Fibroblast of skin of back (primary cell): ENCODE measurements at places on chromosomes 2 and 18.

DNA sequence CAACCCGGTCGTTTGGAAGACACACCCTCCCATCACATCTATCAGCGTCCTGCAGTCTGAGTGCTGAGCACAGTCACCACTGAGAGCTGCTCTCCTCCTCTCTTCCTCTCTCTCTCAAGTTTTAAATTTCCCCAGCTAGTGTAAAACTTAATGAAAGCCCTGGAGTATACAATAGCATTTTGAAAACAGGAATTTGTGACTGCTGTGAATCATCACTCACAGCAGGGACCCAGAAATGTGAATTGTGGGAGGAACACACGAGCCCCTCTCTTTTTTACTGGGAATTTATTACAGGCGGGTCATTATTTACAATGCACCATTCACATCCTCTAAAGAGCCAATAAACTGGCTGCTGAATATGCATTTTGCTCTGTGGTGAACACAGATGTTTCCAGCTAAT is 185.0 kb upstream of the SMIM21 start:
- DNase-seq: peak; percentile 25

DNA sequence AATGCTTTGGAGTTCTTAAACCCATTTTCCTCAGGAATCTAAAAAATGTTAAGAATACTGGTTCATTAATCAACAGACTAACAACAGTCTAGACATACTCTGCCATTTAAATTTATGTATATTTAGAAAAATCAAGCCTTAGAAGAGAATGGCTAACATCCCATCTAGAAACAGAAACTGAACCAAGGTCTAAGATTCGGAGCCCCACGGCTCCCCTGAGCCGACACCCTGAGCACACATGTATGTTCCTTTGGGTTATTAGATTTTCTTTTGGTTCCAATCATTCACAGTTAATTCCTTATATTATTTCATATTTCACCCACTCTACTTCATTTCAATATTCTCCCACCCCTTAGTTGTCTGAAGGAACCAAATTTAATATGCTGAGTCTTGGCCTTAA is 94.8 kb upstream of the HNRNPA3 start:
- DNase-seq: no peak

- DNase-seq: no peak
Observed at GRCh38 chr2:2939078-2939795, 438.4 kb downstream of the EIPR1 start.

DNA sequence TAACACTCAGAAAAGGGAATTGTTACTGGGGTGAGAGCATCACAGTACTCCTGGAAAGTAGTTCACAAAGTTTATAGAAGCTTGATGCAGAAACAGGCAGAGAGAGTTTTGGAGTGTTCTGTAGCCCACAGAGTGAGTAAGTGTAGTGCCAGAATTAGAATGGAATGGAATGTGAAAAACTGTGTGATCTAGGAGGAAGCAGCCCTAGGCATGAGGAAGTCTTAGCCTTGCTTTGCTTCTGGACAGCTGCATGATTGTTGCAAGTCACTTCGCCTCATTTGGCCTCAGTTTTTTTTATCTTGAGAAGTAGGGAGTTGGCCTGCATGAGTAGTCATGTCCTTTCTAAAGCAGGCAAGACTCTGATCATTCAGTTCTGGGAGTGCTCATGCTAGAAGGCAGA is 10.9 kb downstream of the SERPINB12 start:
- DNase-seq: peak; percentile 93

DNA sequence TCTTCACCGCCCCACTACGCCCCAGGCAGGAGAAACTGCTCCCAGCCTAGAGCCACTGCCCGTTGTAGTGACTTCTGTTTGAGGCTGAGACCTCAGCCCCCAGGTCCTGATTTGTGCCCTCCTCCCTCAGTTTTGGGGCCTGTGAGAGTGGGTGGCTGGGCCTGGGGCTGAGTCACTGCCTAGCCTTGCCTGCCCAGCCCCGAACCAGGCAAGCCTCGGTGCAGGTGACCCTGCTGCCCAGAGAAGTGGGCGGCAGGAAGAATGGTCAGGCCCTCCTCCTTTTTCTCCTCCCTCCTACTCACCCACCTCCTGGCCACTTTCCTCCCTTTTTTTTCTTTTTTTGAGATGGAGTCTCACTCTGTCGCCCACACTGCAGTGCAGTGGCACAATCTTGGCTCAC is 66.6 kb downstream of the ZFP36L2 start:
- no peak for DNase-seq

GRCh38 chr2:230319211-230319862 is 7.7 kb upstream of the SP140L start:
- DNase-seq: no peak

DNA sequence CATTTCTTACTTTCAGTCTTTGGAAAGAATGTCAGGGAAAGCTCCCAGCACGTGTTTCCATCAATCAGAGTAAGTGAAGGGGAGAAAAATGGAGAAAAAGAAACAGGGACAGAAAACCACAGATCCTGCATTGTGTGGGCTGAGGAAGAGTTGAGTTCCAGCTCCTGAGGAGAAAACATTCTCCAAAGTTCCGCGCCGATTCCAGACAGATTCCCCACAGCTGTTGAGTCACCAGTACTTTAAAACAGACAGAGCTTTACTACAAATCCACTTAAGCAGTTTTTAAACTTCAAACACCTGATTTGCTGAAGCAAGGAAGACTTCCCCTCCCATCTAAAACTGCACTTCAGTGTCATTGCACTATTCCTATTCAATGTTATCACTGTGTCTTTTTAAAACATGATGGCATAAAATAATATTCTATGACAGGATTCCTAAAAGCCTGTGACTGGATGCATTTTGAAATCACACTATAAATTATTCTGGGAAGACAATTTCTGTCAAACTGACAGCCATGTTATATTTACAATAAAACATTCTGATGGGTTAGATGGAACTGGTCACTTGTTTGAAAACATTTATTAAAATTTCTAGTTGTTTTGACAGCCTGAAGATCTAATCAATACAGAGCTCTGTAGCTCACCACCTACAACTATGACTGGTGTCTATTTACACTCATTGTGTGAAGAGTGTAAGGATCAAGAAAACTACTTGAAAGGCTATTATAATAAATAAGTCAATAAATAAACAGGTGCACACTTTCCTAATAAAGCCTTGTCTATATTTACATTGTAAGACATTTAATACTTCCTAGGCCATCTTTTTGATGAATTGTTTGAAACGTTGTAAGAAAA is 40.9 kb downstream of the TCF4 start:
- DNase-seq: peak; percentile 72

- no peak for DNase-seq
Observed at GRCh38 chr2:118050974-118051373, 37.1 kb upstream of the CCDC93 start.

DNA sequence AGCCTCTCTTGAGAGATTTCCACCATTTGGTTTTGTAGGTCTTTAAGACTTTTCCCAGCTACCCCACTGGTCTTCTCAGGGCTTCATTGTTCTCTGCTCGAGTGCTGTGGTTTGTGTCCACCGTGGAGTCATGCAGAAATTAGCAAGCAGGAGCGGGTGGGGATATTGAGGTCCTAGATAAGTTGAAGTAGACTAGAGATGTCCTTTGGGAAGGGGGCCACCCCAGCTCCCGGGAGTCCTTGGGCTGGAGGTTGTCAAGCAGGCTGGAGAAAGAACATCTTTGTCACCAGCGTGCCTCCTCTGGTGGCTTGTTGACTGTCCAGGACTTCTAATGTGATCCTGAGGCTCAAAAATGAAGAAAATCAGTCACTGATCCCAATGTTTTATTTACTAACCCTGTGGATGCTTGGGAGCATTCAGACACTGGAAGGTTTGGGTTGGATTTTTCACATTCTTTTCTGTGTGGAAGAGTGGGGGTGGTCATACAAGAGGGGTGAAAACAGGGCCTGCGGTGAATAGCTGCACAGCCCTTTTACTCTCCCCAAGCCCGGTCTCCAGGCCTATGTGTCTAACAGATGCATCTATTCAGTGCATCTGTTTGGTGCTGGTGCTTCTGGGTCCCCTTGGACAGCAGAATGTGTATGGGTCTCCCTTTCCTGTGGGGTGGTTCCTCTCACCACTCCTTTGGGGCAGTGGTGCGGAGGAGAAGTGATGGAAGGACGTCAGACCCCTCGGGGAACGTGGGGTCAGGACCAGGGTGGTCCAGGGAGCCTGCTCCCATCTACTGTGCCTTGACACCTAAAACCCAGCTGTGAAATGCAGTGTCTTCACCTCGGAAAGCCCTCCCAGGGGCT is 208.1 kb downstream of the KLHL29 start:
- DNase-seq: peak; percentile 38

GRCh38 chr2:208255557-208256106 is 761 bp upstream of the IDH1 start:
- DNase-seq: no peak

GRCh38 chr2:238638982-238639628 is 208.8 kb upstream of the TWIST2 start:
- DNase-seq: no peak

DNA sequence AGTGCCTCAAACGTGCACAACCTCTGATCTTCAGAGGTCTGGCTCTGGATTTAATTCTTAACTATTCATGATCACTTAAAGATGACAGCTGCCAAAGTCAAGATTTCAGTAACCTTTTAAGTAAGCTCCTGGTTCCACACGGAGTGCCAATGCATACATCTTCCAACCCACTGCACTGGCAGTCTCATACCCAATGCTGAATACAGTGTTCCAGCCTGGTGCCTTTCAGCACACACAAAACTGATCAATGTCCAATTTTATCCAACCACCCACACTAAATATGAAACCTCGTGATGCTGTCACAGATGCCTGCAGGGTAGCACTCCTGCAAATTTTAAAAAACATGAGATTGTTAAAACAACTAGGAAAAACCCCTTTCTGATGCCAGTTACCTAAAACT is 84.0 kb downstream of the EHBP1 start:
- no peak for DNase-seq

DNA sequence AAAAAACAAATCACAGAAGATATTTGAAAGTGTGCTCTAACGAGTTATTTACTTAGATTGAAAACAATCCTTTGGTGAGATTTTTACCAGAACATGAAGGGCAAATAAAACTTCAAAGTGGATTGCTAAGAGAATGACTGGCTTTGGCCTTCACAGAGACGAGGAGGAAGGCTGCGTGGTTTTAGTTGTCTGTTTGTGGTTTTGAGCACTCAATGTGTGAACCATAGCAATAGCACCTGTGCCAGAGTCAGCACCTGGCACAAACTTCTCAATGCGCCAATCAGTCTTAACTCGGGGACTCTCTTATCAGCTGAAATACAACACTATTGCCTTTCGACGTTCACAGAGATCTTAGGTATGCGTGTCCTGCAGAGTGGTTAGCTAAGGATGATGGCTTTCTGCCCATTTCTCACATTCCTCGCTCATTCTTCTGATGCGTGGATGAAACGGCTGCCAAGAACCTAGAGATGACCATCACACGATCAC is 70.0 kb downstream of the MBP start:
- peak; percentile 68 for DNase-seq

DNA sequence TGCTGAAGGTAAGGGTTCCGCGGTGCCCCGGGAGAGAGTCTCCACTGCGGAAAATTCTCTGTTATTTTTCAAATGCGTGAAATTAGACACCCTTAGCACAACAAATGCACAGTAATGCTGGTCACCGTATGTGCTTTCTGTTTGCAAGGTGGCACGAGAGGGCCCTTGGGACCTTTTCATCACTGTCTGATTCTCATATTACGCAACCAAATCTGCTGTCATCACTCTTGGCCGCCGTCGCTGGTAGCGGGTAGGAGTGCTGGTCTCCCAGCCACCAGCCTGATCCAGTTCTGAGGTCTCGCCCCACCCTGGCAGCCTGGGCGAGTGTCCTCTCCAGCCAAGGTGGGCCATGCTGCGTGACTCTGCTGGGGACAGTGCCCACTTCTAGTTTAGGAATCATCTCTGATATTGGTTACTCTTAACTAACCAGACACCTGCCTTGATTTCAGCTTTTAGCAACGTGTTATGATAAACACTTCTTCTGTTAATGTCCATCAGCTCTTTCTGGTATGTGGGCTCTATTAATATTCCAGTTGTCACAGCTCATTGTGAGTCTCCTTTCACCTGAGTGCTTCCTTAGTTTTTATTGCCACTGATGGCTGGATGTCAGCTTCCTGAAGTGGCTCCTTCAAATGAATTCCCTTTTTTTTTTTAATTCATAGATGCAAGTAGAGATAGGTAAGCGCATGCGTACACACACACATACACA is 199.4 kb downstream of the GBX2 start:
- no peak for DNase-seq

GRCh38 chr2:161988589-161988988 is 85.4 kb downstream of the DPP4 start:
- no peak for DNase-seq

DNA sequence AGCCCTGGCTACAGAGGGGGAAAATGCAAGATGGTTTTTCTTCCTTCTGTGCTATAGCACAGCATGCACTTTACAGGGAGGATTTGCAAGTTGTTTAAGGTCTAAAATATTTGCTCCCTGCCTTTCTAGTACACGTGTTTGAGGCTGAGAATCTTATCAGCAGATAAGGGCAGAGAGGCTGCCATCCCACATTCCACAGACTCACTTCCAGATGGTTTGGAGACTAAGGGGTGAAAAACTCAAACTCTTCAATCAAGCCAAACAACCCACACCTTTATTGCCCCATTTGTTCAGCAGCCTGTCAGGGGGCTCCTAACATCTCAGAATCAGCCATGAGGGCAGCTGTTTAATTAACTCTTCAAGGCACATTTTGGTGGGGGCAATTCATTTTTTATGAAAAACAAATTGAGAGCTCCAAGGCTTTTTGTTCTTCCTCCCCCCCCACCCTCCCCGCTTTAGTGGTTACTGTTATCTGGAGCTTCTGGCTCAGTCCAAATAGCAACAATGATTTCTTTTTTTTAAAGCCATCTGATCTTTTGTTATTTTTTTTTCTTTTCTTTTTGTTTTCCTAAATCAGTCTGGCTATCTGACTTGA is 242.6 kb upstream of the NT5C1B start:
- DNase-seq: no peak

DNA sequence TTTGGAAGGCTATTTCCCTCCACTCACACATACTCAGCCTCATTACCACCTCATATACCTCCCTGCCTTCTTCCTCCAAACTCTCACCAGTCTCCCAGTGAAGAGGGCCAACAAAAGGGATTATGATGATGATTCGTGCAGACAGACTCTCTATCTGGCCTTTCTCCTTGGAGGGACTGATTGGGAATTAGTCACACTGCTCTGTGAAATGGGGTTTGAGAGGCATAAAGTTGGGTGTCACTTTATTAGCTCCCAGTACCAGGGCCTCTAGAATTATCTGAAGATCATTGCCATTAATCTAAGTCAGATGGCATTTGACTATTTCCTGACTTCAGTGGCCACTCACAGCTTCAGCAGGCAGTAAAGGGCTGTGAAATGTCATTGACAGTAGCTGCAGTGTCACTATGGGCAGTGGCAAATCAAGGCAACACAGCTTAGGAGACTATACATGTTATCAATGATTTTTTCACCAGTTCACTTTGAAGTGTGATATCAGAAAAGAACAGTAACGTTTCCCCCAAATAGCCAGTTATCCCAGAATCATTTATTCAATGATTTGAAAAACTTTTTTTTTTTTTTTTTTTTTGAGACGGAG is 17.4 kb downstream of the CNRIP1 start:
- peak; percentile 48 for DNase-seq
